Activated CD4-positive, alpha-beta T cell treated with anti-CD3 and anti-CD28 coated beads, Interleukin-2, amount 10 ng/mL, durations not matched to agents 24 days and 14 days (primary cell): ENCODE measurements at places on chromosomes 2 and 18.
A peak's percentile ranks its signal among the peaks of the same experiment; 100 is the strongest.

- DNase-seq: peak; percentile 55
These were observed 35.7 kb downstream of the C18orf63 start for GRCh38 chr18:74351354-74351753.

GRCh38 chr2:232523402-232523681 lies 2.6 kb upstream of the CHRND start:
- DNase-seq: no peak

DNA sequence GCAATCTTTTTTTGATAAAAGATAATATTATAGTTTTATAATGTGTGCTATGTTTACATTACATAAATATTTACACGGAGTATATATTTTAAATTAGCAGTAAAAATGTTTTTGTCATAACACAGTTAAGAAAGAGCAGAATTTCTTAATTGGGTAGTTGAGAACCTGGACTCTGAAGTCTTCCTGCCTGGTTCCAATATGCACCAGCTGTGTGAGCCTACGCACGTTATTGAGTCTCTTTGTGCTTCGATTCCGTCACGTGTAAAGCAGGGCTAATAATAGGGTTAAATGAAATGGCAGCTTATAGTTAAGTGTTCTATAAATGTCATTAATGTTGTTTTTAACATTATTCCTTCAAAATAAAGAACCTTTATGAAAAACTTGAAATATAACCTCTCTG lies 1.2 kb upstream of the CCDC88A start:
- no peak for DNase-seq

DNA sequence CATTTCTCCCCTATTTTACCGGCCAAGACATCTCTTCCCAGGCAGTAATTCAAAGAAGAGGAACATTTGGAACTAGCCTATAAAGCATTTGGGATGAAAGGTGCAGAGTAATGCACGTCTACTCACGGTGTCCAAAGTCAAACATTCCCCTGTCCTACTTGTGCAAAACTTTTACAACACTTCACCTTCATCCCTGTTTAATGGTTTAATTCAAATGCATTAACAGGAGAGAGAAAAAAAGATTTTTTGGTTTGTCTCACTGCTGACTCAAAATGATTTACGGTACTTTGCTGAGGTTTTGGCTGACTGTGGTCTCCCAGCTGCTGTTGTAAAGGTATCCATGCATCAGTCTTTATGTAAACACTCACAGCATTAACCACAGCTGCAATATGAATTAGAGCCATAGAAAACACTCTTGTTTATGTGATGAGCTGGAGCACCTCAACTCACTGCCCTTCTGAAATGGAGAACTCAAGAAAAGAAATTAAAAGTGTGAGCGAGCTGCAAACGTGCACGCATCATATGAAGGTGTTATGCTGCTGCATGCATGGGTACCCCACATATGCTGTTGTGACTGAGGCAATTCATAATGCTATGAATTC lies 220.5 kb downstream of the PIEZO2 start:
- DNase-seq: no peak

DNA sequence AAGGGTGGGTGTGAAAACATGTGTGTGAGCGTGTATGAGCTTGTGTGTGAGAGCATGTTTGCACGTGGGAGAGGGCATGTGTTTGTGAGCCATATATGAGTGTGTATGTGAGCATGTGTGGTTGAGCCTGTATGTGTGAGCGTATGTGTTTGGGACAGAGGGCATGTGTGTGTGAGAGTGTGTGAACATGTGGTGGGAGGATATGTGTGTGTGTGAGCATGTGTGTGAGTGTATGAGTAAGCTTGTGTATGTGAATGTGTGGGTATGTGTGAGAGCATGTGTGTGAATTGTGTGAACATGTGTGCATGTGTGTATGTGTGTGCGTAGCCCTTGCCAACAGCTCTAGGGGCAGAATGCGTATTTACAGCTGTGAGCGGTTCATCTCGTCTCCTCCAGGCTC lies 163.0 kb downstream of the TMEM200C start:
- DNase-seq: no peak
